SK-MEL-5 (cell line): ENCODE measurements at places on chromosomes 7 and 10. TPM values are rescaled to one million over a fixed set of nuclear protein-coding genes. Genes with fewer than 3 reads are reported as not detected.

HTR5A gene
- 0.11 TPM in 1 of 2 replicates, not detected in the other for total RNA-seq

MYL10 gene
- total RNA-seq, result 1.1 TPM in 1 of 2 replicates, not detected in the other

TRIL gene
- 0.03 TPM in 2 replicates for total RNA-seq

NAT16 gene
- total RNA-seq, result 1.5 and 3.9 TPM in 2 replicates

OTUD1 gene
- 5.1 and 5.4 TPM in 2 replicates for total RNA-seq

GRM8 gene
- total RNA-seq, result not detected in 2 replicates

PTPN20 gene
- 5.0 and 5.6 TPM in 2 replicates for total RNA-seq

MYPN gene
- total RNA-seq, result 0.13 and 0.43 TPM in 2 replicates

SLC16A9 gene
- 0.03 TPM in 1 of 2 replicates, not detected in the other for total RNA-seq

CFAP70 gene
- 0.40 and 0.51 TPM in 2 replicates for total RNA-seq

C10orf90 gene
- total RNA-seq, result 78.1 and 89.9 TPM in 2 replicates

ARMC3 gene
- 0.32 TPM in 1 of 2 replicates, not detected in the other for total RNA-seq

PNLIPRP1 gene
- not detected in 2 replicates for total RNA-seq

ACSM6 gene
- total RNA-seq, result not detected in 2 replicates

PPP1R9A gene
- 3.0 and 3.5 TPM in 2 replicates for total RNA-seq

RPA3 gene
- total RNA-seq, result 53.7 and 81.2 TPM in 2 replicates

NKX1-2 gene
- total RNA-seq, result 4.9 and 5.6 TPM in 2 replicates

LHFPL3 gene
- 0.16 and 0.26 TPM in 2 replicates for total RNA-seq

RP9 gene
- total RNA-seq, result 35.4 and 38.4 TPM in 2 replicates

CPA2 gene
- not detected in 2 replicates for total RNA-seq

MEOX2 gene
- total RNA-seq, result not detected in 2 replicates

CRYGN gene
- not detected in 2 replicates for total RNA-seq

ELMO1 gene
- total RNA-seq, result 0.45 and 1.4 TPM in 2 replicates

GPR26 gene
- 0.03 TPM in 1 of 2 replicates, not detected in the other for total RNA-seq

IGF2BP3 gene
- 69.0 and 85.6 TPM in 2 replicates for total RNA-seq

ATG9B gene
- 0.13 and 0.27 TPM in 2 replicates for total RNA-seq

CCDC201 gene
- total RNA-seq, result not detected in 2 replicates

CYP2C9 gene
- not detected in 2 replicates for total RNA-seq

LMOD2 gene
- not detected in 2 replicates for total RNA-seq

SLC29A4 gene
- total RNA-seq, result 8.8 and 9.4 TPM in 2 replicates
